H1 (cell line): ENCODE measurements at places on chromosomes 5 and 9. TPM values are rescaled to one million over a fixed set of nuclear protein-coding genes. Genes with fewer than 3 reads are reported as not detected.

AIF1L gene
- polyA plus RNA-seq: 68.2 and 70.7 TPM in 2 replicates

SNX24 gene
- polyA plus RNA-seq: 4.8 and 7.3 TPM in 2 replicates

SLC45A2 gene
- polyA plus RNA-seq: 0.09 TPM in 1 of 2 replicates, not detected in the other

PLK2 gene
- 5.8 and 10.8 TPM in 2 replicates for polyA plus RNA-seq

DNA sequence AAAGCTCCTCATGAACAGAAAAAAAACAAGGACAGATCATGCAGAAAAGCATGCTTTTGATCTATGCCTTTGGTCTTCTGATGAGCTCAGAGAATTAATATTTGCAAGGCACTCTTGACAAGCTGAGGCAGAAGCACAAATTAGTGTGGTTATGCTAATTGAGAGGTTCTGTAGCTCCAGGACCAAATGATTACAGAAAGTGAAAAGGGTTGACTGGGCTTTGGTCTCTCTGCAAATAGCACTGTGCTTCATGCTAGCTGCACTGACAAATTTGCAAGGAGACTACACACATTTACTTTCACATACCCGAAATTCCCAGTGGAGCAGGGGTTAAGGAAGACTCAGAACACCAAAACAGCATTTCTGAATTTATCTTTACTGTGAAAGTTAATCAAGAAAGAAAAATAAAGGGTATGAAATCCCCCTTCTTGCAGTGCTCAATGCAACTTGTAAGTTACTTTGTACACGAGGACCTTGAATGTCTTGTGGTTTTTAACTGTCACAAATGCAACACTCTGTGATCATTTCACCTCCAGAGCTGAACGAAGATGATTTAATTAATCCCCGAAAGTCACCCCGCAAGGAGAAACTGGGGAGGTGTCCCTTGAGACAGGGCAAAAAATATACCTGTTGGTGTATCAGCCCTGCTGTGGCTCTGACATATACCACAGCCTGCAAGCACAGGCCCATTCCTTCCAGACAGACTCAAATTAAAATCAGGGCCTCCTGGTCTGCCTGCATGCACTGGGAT is 11.9 kb downstream of the RAPGEF1 start:
- no peak for DNase-seq

- DNase-seq: no peak
Measured at GRCh38 chr5:110356677-110357076, 369.8 kb downstream of the TMEM232 start.
